Activated naive CD4-positive, alpha-beta T cell (primary cell): ENCODE measurements at places on chromosomes 5 and 9.

- DNase-seq = no peak
Observed at GRCh38 chr9:13734601-13735000, 455.1 kb upstream of the MPDZ start.

- DNase-seq = no peak
Observed at GRCh38 chr9:91951944-91952520, 2.0 kb upstream of the ROR2 start.

- DNase-seq = no peak
Observed at GRCh38 chr5:19728571-19728970, 259.4 kb downstream of the CDH18 start.

DNA sequence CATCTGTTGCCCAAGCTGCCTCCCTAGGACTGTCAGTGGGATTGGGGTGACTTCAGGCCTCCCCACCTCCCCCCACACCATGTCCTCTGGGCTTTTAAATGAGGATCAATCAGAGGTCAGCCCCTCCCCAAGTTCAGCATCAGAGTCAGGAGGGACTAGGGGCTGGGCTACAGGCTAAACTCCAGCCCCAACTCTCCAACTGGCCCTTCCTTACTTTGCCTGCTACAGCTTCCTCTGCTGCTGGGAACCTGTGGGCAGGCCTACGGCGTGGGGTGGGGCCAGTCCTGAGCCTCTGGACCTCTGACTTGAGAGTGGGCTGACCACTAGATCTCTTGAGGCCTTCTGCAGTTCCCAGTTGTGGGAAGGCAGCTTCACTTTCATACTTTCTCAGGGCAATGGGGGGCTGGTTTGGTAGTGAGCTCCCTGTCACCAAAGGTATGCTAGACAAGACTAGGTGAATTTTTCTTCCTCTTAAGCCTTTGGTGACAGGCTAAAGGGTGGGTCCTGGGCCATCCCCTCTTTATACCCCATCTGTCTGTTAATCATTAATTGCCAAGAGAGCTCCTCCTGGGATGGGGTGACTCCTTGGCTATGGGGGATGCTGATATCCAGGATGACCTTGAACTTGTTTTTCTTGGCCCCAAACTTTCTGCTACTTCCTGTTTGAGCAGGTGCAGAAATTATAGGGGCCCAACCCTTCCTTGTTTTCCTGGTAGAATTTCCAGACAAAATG is 10.8 kb upstream of the DAB2IP start:
- no peak for DNase-seq

DNA sequence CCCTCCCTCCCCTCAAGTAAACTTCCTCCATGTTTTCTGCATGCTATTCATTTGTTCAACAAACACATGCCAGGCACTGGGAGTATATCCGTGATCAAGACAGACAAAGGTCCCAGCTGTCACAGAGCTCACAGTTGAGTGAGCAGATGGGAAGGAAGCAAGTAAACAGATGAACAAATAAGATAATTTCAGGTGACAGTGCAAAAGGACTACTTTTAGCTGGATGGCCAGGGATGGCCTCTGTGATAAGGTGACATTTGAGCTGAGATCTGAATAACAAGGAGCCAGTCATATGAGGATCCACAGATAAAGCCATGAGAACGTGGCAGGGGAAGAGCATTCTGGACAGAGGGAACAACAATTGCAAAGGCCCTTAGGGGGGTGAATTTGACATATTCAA is 121.7 kb upstream of the RAD23B start:
- no peak for DNase-seq

DNA sequence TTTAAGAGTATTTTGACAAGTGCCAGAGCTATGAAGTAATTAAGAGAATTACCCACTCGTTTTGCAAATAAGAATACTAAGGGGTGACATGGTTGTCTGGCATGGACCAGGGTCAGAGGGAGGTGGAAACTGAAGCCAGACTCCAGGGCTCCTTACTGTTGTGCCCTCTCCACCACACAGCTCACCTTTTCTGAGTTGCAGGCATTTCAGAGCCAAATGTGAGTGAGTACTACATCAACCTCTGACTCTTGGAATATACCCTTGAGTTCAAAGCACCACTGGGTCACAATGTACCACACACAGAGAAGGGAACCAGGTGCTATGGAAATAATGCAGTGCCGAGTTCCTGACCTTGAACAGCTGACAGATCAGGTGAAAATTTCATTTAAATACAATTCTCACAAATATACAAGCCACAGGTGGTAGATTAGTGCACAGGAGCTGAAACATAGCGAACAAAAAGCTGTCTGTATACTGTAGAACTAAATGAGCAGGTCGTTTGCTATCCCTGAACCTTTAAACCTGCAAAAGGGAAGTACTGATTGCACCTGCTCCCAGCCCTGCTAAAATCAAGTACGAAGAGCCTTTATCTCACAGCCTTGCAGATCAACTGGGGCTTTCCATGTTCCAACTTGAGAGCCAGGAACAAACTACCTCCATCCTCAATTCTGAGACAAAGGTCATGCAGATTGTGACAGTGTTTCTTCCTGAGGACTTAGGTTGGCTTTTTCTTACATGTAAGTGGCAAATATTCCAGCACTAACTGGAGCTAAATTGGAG is 57.0 kb downstream of the GOLM1 start:
- no peak for DNase-seq

- no peak for DNase-seq
Observed at GRCh38 chr5:158431369-158432029, 572.6 kb upstream of the CLINT1 start.

GRCh38 chr5:121899346-121899745 is 47.7 kb downstream of the FTMT start:
- no peak for DNase-seq
